Hippocampal formation (tissue), 2 donors: ENCODE measurements at places on chromosomes 5 and 9.

DNA sequence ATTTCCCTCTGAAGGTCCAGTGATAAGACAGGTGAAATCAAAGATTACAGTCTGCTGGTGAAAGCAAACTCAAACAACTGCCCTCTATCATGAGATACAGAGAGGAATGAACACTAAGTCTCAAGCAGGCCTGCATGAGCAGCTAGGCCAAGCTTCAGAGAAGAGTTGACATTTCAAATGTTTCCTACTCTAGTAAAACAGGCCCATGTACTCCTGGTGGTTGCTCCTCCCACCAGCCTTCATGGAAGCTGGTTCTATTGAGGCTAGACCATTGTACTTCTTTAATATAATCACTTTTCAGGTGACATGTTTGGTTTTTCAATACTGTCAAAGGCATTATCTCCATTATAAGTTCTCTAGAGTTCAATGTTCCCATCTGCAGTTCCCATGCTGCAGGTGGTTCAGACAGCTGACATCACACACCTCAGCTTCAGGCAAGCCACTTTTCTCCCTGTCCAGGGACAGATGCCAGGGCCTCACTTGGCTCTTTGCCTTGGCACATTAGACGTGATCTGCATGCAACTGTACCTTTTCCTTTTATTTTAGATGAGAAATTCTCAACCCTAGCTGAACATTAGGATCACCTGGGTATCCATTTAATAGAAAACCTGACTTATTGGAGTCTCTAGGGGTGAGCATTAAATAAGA lies 89.8 kb downstream of the PIK3R1 start:
- no peak for DNase-seq

DNA sequence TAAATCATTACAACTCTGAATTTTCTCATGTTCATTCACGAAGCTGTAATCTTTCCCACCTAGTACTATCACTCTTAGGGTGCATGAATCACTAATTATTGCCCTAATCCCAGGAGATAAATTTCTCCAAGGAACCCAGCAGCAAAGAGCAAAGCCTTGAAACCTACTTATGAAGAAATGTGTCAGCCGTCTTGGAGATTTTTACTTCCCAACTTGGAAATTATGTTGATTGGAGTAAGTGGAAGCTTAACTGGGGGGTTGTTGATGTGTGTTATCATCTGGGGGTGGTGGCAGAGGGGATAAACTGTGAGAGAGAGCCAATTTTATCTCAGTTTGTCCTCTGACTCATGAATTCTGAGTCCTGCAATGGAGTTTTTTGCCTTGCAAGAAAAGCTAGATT lies 440.5 kb upstream of the WWC1 start:
- DNase-seq: no peak

DNA sequence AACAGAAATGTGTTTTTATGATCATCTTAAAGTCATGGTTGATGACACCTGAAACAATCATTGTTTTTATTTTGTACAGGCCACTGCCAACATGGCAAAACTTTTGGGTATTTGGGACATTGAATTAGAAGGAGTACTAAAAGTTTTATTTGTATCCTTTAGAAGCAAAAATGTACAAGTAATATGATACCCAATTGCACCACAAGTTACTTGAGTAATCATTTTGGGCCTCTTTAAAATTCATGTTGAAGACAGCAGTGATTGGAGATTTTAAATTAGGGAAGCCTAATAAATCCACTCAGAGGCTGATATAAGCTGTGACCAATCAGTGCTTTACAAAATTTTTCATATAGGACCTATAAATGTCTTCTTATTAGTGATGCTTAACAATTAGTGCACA lies 212.9 kb downstream of the MARCHF11 start:
- DNase-seq: no peak

GRCh38 chr9:137247135-137247915 lies 3.8 kb upstream of the STPG3 start:
- DNase-seq: no peak

GRCh38 chr5:65292196-65292595 lies 189.5 kb downstream of the ADAMTS6 start:
- no peak for DNase-seq

GRCh38 chr5:1104327-1105006 lies 7.4 kb downstream of the SLC12A7 start:
- no peak for DNase-seq

GRCh38 chr9:14210428-14210827 lies 103.5 kb downstream of the NFIB start:
- no peak for DNase-seq

DNA sequence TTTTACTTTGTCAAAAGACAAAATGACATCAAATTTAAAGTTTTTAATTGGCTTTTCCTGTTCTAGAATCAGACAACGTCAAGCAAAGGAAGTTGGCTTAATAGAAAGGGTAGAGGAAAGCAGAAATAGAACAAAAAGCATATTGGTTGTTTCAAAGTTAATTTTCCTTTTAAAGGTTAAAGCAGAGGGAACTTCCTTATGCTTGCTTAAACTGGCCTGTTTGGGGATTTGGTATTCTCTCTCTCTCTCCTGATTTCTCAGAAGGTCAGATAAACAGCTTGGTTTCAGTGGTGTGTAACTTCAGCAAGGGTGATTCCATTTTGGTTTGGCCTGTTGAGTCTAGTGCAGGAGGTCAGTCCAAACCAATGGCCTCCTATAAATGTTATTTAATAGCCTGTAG lies 127.1 kb downstream of the SMARCA2 start:
- DNase-seq: no peak

- DNase-seq: no peak
Measured at GRCh38 chr9:14926941-14927624, 16.9 kb upstream of the FREM1 start.

DNA sequence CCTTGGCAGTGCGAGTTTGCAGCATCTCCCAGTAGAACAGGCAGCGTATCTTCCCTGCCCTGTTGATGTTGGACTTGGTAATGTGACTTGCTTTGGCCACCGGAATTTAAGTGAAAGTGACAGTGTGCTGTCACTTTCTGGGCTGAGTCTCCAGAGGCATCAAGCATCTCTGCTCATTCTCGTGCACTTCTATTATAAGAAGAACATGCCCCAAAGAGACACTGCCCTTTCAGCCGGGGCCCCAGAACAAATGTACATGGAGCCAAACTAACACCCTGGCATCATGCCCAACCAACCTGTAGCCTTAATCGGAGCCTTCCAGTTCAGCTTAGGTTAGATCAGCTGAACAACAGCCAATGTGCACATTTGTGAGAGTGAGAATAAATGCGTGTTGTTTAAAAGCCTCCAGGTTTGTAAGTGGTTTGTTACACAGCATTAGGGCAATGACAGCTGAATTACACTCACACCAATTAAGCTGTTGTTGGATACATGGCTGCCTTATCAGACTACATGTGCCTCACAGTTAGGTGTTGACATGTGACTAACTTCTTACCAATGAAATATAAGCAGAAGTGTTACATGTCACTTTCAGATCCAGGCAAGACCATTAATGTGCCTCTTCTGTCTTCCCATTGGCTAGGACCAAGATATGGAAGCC lies 22.1 kb upstream of the FRMD3 start:
- no peak for DNase-seq

GRCh38 chr5:158785397-158785796 lies 314.3 kb downstream of the EBF1 start:
- no peak for DNase-seq

DNA sequence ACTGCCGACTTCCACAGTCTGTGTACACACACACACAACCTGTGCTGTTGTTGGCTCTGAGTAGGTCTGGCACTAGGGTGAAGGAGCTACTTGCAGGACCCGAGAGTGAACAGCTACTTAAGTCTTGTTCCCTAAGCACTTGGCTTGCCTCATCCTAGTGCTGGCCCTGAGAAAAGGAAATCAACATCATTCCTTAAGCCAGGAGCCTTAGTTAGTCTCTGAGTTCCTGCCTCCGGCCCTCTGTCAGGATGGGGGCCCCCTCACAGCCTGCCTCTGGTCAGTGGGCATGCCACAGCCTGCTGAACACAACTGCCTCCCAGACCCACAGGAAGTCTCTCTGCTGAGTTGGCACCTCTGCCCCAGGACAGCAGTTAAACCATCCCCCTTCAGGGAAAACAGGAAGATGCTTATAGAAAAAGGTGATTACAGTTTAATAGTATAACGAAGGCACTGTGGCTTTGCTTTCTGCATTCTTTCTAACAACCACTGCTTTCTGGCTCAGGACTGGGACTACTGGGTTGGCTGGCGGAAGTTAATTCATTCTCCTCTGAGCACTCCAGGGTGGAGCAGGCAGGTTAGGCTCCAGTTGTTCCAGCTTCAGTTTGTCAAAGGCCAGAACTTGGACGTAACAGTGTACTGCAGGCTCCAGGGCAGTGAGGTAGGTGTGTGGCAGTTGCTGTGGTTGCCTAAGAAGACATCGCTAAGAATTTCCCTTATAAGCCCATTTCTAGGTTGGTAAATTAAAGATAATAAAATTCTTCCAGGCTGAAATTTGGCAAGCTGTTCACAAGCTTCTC lies 2.8 kb downstream of the MAMDC2 start:
- no peak for DNase-seq

DNA sequence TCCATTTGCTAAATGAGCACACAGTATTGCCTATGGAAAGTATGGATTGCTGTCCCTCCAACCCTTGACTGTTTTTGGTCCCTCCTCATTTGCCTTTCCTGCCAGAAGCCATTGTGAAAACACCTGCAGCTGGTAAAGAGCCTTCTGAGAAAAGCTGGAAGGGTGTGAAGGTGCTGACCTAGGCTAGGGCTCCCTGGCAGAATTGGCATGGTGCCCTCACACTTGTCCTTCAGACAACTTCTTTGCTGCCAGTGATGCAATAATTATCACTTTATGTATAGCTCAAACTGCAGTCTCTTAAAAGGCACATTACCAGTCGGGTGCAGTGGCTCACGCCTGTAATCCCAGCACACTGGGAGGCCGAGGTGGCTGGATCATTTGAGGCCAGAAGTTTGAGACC lies 4.2 kb downstream of the TXNDC15 start:
- DNase-seq: no peak

DNA sequence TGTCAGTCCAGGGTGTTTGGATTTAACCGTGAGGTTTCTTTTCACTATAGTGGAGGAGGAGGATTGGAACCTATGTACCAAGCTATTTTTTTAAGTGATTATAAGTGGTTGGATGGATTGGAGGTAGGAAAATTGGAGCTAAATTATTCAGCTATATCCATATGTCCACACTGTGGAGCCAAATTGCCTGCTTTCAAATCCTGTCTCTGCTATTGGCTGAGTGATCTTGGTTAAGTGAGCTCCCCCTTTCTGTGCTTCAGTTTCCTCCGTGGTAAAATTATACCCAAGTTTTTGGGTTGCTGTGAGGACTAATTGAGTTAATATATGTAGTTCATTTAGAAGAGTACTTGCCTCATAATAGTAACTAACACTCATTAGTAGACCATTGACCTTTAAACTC lies 2.5 kb downstream of the CENPP start:
- DNase-seq: no peak

DNA sequence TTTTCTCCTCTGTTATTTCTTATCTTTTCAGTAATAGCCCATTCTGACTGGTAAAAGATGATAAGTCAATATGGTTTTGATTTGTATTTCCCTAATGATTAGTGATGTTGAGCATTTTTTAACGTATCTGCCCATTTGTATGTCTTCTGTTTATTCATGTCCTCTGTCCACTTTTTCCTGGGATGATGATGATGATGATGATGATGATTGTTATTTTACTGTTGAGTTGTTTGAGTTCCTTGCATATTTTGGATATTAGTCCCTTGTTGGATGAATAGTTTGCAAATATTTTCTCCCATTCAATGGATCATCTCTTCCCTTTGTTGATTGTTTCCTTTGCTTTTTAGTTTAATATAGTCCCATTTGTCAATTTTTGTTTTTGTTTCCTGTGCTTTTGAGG lies 27.0 kb downstream of the UTP15 start:
- no peak for DNase-seq

DNA sequence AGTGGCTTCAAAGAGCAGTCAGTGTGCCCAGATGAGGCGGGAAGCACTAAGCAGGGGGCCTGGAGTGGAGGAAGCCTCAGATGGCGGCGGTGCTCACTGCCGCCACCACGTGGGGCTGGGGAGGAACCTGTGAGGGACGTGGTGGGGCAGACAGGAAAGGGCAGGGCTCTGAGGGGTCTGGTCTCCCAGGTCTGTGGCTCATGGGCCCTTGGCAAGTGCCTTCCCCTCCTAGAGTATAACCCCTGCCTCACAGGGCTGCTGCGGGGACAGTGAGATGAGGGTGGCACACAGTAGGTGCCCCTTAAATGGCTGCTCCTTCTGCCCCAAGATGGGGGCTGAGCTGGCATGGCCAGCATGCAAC lies 26.6 kb downstream of the NR5A1 start:
- DNase-seq: no peak

DNA sequence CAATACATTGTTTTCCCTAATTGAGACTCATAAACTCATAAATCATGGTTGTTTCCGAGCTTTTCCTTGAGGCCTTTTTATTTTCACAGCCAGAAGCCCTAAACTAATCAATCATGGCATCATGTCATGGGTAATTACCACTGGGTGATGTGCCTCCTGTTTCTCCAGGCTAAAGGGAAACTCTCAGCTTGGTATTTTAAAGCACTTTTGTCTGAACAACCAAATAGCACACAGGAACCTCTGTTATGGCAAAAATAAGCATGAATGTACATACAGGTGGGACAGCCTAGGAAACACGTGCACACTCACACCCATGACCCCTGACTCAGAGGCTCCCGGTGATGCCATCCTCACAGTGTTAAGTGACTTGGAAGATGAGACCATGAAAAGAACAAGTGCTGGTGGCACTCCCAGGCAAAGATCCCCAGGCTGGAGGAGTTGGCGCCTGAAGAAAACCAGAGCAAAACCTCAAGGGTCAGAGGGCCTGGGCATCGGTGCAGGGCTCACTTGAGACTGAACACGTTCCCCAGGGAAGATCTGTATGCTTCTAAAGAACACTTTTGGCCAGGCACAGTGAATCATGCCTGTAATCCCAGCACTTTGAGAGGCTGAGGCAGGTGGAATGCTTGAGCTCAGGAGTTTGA lies 154.3 kb downstream of the ROR2 start:
- no peak for DNase-seq

DNA sequence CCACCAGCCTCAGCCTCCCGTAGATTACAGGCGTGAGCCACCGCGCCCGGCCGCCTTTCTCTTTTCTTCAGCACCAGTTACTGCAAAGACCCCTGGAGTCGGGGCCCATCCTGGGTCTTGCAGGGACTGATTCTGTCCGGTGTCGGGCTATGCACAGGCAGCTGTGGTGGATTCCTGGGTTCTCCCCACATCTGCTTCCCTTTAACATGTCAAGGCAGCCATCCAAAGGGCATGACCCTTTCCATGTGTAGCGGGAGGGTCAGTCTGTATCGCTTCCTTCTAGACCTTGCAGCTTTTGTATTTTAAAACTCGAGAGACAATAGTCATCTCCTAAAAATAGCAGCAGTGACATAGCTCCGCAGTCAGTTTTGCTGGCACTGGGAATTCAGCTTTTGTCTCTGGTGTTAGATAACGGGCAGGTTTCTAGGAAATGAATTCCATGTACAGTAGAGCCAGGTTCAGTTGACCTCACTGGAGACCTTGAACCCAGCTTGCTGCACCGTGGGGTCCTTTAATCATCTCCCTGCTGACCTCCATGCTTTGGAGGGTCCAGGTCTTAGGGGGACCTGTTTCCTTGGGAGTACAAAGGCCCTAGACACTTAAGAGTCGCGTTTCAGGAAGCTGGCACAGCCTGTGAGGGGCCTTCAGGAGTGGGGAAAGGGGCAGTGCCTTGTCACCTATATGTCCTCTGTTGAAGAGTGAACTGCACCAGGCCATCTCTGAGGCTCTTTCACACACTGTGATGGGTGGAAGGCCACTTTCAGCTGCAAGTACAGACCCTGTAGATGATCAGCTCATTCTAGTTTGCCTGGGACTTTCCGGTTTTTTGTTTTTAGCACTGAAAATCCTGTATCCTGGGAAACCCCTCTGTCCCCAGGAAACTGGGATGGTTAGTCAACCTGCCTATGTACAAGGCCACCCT lies 13.8 kb downstream of the ANKRD33B start:
- no peak for DNase-seq
